Cortex of kidney (tissue), 1 donor: ENCODE measurements at places on chromosomes 1 and 21.

- no peak for DNase-seq
These were observed 43.4 kb upstream of the SLC25A33 start for GRCh38 chr1:9495854-9496374.

DNA sequence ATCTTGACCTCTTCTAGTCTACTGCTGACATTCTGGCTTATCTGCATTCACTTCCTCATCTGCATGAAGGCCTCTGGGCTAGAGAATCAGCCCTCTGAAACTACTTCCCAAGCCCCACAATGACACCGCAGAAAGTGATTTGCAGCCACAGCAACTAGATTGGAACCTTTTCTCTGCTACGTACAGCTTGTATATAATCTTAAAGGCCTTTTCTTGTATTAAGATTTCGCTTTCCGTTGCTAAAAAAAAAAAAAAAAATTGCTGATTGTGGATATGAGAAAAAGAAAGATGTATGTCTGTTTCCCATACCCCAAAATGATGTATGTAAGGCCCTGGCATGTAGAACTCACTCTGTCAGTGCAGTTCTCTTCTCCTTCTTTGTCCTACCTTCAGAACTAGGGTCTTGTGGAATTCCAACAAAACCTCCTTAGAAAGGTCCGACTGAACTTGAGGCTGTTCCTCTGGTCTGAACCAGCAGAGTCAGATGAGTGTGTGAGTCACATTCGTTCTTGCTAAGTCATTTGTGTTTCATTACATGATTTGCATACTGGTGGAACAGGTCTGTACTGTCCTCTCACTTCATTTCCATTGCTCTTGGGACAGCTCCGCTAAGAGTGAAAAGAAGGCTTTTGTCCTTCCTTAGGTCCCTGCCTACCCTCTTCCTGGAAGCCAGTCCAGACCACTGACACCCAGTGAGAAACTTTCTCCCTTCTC is 62.7 kb downstream of the PLPP3 start:
- DNase-seq, result no peak

DNA sequence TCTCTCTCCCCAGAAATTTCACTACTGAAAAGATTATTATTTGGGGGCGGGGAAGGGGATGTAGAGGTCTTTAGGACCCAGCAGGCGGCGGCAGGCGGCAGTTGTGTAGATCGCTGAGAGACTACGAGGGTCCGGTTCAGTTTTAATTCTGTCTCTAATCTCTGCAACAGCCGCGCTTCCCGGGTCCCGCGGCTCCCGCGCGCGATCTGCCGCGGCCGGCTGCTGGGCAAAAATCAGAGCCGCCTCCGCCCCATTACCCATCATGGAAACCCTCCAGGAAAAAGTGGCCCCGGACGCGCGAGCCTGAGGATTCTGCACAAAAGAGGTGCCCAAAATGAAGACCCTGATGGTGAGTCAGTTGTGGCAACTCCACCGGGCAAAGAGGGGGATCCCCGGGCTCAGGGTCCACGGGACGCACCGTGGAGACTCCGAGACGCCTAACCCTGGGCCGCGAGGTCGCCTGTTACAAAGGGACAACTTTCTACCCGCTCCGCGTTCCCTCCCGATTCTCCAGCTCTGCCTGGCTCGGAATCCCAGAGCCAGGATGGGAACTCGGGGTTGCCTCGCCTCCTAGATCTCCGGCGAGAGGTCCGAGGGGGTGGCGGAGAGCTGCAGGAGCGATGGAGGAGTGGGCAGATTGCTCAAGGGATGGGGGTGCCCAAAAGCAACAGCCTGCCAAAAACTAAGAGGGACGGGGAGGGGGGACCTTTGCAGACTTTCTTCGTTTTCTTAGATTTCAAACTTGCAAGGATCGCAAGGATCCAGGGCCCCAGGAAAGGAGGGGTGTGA is at the start of gene ST6GALNAC5:
Gene ST6GALNAC5 (plus strand): TSS at position 139 of the 789 bp plus-strand sequence.
- DNase-seq, result no peak

- no peak for DNase-seq
These were observed 78.4 kb downstream of the DISP1 start for GRCh38 chr1:222893255-222893654.

DNA sequence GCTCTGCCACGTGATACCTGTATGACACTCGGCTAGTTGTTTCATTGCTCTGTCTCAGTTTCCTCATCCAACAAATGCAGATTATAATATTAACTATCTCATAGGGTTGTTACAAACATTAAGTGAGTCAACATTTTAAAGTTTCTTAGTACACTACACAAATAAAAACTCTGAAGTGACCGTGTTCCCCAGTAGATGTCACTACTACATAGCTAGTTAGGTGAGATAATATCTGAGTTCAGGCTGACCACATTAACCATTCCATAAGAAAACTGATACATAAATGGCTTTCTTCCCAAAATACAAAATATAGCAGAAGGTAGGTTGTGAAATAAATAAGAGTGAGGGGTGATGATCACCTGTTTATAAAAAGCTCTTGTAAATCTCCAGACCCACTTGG is 214.1 kb downstream of the NUF2 start:
- no peak for DNase-seq

- no peak for DNase-seq
These were observed 5.2 kb upstream of the PKNOX1 start for GRCh38 chr21:42969193-42969600.
